ENCODE measurements at places on chromosomes 6 and 20. TPM values are rescaled to one million over a fixed set of nuclear protein-coding genes. Genes with fewer than 3 reads are reported as not detected.

GRCh38 chr20:46206992-46207549, 89.0 kb downstream of the CD40 start:
- H3K27me3 ChIP-seq: no peaks in the 10 kb centered on the region
- DNase-seq: no peak
- no peak overlapping the region for H3K4me3 ChIP-seq
- no peaks in the 10 kb centered on the region for H3K36me3 ChIP-seq
- peaks cover 36% of the 10 kb centered on the region for H3K4me1 ChIP-seq

- peaks cover 26% of the 10 kb centered on the region for H3K36me3 ChIP-seq
- H3K27me3 ChIP-seq: no peaks in the 10 kb centered on the region
- peak; percentile 96 for DNase-seq
- peak within 1 kb of the TSS; percentile 94 for H3K27ac ChIP-seq
- peak within 1 kb of the TSS; percentile 55 for H3K4me3 ChIP-seq
Measured at GRCh38 chr6:31271641-31272357, at the start of gene HLA-C. Gene HLA-C (minus strand): TSS chr6:31272092. CDS start chr6:31272071, 21 bp downstream.

GRCh38 chr20:845941-846893, 12.7 kb downstream of the FAM110A start:
- no peaks in the 10 kb centered on the region for H3K36me3 ChIP-seq
- no peak for DNase-seq
- H3K27me3 ChIP-seq: no peaks in the 10 kb centered on the region
- no peak overlapping the region for H3K4me3 ChIP-seq

DNA sequence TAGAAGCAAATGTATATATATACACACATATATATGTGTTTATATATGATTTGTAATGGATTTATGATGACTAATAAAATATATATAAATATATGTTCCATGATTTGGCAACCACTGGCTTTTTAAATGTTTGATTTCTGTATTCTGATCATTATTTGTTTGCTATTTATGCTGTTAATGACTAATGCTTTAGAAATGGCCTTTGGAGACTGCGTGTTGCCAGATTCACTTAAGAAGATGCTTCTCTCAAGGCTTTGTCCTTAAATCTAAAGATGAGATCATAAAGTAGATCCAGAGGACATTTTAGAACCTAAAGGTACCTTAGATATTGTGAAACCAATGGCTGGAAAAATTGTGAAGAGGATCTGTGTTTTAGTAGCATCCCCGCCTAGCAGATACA, 116.0 kb upstream of the SUPT3H start:
- no peaks in the 10 kb centered on the region for H3K4me1 ChIP-seq
- no peak overlapping the region for H3K27ac ChIP-seq
- DNase-seq: no peak

The LY6G5B gene
- 0.67 TPM for total RNA-seq

- no peaks in the 10 kb centered on the region for H3K27me3 ChIP-seq
- DNase-seq: no peak
- H3K36me3 ChIP-seq: no peaks in the 10 kb centered on the region
- H3K27ac ChIP-seq: no peak overlapping the region
- peaks cover 13% of the 10 kb centered on the region for H3K4me1 ChIP-seq
- H3K4me3 ChIP-seq: no peak overlapping the region
Measured at GRCh38 chr6:53682632-53683031, 17.1 kb upstream of the KLHL31 start.

DNA sequence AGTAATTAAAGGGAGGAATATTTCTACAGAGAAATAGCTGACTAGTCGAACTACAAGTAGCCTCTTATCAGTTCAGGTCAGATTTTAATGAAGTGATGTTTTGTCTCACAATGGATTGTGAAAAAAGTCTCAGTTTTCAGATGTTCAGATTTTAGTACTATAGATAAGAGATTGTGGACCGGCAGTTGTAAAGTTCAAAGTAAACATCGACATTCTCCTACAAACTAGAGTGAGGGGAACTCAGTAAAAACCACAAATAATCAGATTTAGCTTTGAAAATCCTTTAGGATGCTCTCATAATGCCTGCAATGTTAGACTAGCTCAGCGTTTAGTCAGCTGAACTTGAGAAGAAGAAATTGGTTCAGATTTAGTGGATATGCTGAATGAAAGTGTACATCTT, 39.9 kb downstream of the RCAN2 start:
- no peaks in the 10 kb centered on the region for H3K27me3 ChIP-seq
- H3K4me3 ChIP-seq: no peak overlapping the region
- no peak overlapping the region for H3K27ac ChIP-seq
- H3K36me3 ChIP-seq: no peaks in the 10 kb centered on the region
- H3K4me1 ChIP-seq: peaks cover 31% of the 10 kb centered on the region
- DNase-seq: no peak

- DNase-seq: no peak
- no peaks in the 10 kb centered on the region for H3K27me3 ChIP-seq
- H3K4me1 ChIP-seq: no peaks in the 10 kb centered on the region
- no peak overlapping the region for H3K4me3 ChIP-seq
- H3K27ac ChIP-seq: no peak overlapping the region
- no peaks in the 10 kb centered on the region for H3K36me3 ChIP-seq
Measured at GRCh38 chr20:52461582-52461981, 270.0 kb upstream of the ZFP64 start.

DNA sequence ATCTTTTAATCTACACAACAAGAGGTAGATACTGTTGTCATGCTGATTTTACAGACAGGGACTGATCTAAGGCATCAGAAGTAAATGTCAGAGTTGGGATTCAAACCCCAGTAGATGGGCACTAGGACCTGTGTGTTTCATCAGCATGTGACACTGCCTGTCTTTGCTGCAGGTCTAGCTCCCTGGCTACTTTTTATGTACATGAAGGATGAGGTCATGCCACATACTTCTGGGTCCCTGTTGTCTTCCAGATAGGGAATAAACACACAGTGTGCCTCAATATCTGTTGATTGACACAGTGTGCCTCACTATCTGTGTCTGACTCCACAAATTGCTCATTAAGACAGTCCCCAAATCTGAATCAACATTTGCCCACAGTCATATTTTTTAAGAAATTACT, 106.9 kb downstream of the TFAP2B start:
- H3K4me3 ChIP-seq: no peak overlapping the region
- no peaks in the 10 kb centered on the region for H3K4me1 ChIP-seq
- H3K27ac ChIP-seq: no peak overlapping the region
- no peaks in the 10 kb centered on the region for H3K27me3 ChIP-seq
- no peaks in the 10 kb centered on the region for H3K36me3 ChIP-seq

DNA sequence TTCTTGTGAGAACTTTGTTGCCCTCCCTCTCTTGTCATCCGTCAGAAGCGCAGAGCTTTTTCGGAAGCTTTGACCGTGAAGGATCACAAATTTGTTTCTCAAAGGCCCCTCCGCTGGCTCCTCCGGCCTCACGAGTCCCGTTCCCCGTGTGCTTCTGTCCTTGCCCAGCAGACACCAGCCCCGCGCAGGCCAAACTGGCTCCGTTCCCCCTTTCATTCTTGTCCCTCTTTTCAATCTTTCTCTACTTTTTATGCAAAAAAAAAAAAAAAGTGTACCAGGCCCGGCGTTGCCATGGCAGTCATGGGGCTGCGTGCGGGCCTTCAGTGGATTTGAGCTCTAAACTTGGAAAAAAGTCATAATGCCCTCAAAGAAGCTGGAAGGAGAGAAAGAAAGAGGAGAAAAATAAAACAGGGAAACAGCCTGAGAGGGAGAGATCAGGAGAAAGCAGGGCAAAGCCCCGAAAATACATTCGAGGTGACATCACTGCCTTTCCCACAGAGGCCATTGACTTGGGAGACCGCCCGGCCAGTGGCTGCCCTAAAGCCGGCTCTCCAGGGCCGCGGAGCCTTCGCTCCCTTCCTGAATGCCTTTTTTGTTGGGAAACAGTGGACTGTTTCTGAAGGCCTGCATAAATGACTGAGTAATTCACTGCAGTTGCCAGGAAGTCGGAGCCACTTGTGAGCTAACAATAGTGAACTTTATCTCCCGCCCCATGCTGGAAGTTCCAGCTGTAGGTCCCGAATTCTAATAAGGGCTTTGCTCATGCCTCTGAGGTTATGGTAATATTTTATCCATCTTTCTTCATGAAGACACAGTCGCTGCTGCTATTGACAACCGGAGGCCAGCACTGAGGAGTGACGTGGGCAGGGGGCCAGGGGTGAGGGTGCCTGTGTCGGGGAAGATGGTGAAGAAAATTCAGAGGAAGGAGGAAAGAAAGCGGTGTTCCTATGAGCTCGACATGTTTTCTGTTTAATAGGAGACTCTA, 670.9 kb downstream of the QKI start:
- H3K36me3 ChIP-seq: no peaks in the 10 kb centered on the region
- no peak overlapping the region for H3K4me3 ChIP-seq
- H3K4me1 ChIP-seq: no peaks in the 10 kb centered on the region
- peak; percentile 90 for DNase-seq
